ENCODE measurements at places on chromosomes 2 and 18.

DNA sequence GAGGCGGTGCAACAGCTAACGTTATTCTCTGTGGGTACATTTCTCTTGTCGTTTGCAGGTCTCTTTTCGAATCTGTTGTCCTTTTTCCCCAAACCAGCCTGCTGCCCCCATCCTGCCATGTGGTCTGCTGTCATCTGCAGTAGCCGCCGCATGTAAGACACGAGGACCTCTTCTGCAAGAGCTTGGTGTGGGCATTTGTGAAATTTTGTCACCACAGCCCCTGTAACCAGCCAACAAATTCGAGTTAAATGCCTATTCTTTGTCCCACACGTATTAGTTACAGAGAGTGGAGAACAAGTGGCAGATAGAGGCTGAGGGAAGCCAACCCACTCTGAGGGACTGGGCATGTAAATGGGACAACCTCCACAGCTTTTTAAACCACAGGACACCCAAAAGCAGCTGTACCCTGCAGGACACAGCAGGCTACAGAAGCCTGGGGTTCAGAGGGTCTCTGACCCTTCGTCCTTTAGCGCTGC is 35.0 kb downstream of the ITGA6 start:
- DNase-seq = no peak

GRCh38 chr2:142778289-142778688 is 99.2 kb upstream of the KYNU start:
- no peak for DNase-seq

- no peak for DNase-seq
These were observed 382.2 kb downstream of the TGIF1 start for GRCh38 chr18:3832025-3832638.

- no peak for DNase-seq
These were observed 425.8 kb upstream of the SYT4 start for GRCh38 chr18:43703050-43703449.

DNA sequence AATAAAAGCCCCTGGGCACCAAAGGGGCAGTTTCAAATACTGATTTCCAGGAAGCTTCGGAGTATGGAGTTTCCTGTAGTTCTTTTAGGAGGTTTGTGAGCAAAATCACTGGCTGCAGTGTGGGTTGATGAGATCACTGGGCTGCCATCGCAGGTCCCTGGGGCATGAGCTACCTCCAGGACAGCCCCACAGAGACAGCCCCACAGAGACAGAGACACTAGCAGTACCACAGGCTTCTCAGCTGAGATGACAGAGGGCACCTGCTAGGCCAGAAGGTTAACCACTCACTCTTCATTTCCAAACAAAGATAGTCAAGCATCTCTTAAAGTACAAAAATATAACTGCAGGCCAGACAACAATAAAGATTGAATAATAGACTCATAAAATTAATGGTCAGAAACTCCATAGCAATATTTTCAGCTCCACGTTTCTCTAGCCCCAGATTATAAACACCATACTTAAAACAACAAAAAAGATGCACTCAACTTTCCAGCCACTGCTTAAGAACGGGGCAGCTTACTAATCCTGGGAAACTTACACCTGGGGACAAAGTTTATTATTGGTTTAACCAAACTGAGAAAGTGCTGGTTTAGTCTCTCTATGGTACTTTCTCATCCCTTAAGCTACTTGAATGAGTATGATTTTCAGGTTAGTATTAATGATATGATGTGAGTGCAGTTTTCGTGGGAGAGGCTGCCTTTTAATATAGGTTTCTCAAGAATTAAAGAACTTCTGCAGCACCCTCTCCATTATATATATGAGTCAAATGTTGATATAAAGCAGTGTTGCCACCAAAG is 11.6 kb downstream of the AFF3 start:
- no peak for DNase-seq

DNA sequence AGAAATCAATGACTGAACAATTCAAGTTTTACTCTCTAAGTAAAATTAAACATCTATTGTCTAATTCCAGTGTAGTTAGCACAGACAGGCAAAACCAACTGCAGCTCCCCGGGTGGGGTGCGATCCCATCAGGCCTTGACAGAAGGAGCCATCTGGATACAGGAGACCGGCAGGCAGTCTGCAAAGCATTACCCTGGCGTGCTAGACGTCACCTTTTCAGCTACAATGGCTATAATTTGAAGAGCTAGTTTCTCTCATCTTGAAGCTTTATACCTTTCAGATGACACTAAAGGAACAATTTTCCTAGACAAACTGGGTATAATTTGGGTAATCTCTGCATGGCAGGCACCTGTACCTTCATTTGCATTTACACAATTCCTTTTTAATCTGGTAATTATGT is 761.5 kb upstream of the SOX11 start:
- no peak for DNase-seq

DNA sequence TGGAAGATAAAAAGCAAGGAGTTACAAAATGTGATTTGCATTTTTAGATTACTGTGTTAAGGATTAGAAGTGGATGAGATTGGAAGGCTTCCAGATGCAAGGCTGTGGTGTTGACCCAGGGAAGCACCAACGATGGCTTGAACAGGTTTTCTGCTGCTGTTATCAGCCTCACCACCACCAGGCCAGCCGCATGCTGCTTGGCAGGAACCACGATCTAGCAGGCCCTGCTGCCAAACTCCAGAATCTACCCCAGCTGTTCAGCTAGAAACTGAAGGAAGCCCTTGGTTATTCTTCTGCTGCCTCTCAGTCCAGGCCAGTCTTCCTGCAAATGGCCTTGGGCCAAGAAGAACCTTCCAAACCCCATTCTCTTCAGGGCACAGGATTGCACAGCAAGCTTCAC is 133.9 kb downstream of the MTCL1 start:
- DNase-seq = no peak

DNA sequence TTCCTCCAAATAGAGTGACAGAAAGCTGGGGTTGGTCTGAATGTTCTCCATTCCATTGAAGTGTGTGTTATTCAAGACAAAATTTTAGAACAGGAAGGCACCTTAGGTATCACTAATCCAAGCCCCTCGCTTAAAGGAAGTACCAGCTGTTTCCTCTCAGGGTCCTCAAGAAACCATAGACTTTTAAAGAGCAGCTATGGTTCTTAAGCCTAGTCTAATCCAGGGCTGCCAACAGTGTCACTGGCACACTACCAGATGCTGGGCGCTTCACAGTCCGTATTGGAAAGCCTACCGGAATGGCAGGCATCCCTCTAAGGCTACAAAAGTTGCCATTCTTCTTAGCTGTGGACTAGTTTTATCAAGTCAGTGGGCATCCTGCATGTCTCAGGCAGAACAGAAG is 1.9 kb downstream of the NEMP2 start:
- DNase-seq = no peak

GRCh38 chr2:219292616-219293015 is 13.4 kb downstream of the DNAJB2 start:
- no peak for DNase-seq

- no peak for DNase-seq
These were observed 13.8 kb downstream of the METTL4 start for GRCh38 chr18:2557536-2557935.

- no peak for DNase-seq
These were observed 87.6 kb upstream of the ODC1 start for GRCh38 chr2:10535703-10536102.

GRCh38 chr2:10363861-10364610 is 61.3 kb downstream of the HPCAL1 start:
- no peak for DNase-seq

- DNase-seq = no peak
These were observed 6.7 kb upstream of the DLX2 start for GRCh38 chr2:172109256-172109987.

GRCh38 chr2:96271995-96272394 is 6.0 kb downstream of the CIAO1 start:
- DNase-seq = no peak

- DNase-seq = no peak
These were observed 297.3 kb upstream of the MMADHC start for GRCh38 chr2:149884871-149885270.

- DNase-seq = no peak
These were observed 22.9 kb upstream of the TMEM87B start for GRCh38 chr2:112032224-112032586.

- DNase-seq = no peak
These were observed 58.3 kb upstream of the ARL4C start for GRCh38 chr2:234555161-234555560.

DNA sequence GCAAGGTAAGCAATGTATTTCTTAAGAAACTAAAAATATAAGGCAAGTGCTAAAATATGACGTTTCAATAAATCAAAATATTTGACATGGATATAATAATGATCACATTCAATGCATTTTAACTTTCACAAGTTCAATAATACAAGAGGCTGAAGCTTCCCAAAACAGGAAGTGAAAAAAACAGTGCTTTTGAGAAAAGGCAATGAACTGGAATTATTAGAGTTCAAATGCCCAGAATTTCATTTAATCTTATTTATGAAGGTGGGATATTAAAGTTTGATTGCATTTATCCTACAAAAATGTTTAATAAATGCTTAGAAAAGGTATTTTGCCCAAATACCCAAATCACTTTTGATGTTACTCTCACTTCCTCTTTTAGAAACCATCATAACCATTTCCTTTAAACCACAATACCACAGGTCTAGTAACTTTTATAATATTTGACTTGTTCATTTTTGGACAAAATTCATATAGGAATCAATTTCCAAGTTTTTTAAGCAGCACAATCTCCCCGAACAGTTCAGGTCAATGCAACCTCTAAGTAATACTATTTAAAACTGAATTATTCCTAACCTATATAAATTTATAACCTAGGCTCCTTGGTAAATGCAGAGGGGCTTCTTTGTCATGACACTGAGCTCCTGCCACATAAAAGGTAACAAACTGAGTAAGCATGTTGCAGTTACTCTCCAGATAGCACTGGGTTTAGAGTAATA is 2.1 kb downstream of the NCKAP1 start:
- DNase-seq = no peak

- DNase-seq = no peak
These were observed 55.8 kb downstream of the EIPR1 start for GRCh38 chr2:3321825-3322224.

DNA sequence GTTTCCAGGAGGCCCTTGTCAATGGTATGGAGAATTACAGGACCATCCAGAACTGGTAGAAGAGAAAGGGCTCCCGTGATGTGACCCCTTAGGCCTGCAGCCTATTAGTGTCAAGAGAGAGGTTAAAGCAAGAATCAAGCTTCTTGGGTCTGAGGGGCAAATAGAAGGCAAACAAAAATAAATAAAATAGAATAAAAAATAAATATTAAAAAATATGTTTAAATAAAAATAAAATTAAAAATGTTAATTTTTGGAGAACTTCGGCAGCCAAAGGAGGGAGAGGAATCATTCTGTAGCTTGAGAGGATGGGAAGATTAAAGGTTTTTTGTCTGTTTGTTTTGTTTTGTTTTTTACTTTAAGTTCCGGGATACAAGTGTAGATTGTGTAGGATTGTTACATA is 15.2 kb upstream of the TMEM178A start:
- DNase-seq = no peak

DNA sequence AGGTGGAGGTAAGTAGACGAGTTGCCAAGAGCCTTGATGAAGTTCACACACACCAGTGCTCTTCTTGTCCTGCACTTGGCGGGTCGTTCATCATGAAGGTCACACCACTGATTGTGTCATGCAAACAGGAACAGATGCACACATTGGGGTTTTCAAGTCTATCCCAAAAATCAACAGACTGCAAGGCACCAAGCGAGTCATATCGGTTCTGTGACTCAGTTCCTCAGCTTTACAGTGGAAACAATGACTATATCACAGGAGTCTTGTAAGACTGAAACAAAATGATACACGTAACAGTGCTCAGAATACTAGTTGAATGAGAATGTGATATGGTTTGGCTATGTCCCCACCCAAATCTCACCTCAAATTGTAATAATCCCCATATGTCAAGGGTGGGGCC is 526.9 kb upstream of the ID2 start:
- no peak for DNase-seq

GRCh38 chr18:46260879-46261143 is 156.6 kb downstream of the HAUS1 start:
- no peak for DNase-seq

DNA sequence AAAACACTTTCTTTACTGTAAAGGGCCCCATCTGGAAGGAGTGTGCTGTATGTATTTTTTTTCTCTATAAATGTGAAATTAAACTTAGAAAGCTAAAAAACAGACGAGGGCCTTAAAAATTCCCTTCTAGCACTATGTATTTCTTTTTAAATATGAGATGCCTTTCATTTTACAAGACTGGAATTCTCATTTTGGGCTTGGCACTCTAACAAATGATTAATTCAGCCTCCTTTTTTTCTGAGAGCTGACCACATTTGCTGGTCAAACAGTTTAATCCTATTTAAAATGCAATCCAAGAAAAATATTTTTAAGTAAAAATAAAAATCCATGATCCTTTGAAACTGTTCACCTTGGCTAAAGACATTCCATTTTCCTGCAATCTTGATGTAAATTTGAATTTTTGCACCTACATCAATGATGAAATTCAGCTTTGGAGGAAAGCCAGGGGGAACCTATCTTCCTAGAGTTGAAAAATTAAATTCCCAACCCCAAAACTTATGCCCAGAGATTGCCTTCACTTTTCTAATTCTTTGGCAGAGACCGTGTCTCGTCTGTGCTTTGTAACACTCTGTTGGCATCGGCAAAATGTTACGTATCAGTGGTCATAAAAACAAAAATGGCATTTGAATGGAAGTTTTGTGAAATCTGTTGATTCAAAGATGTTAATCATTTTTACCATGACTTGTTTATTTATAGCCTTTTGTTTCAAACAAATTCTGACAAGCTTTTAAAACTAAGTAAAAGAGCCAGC is 284.5 kb downstream of the ZNF521 start:
- DNase-seq = no peak

DNA sequence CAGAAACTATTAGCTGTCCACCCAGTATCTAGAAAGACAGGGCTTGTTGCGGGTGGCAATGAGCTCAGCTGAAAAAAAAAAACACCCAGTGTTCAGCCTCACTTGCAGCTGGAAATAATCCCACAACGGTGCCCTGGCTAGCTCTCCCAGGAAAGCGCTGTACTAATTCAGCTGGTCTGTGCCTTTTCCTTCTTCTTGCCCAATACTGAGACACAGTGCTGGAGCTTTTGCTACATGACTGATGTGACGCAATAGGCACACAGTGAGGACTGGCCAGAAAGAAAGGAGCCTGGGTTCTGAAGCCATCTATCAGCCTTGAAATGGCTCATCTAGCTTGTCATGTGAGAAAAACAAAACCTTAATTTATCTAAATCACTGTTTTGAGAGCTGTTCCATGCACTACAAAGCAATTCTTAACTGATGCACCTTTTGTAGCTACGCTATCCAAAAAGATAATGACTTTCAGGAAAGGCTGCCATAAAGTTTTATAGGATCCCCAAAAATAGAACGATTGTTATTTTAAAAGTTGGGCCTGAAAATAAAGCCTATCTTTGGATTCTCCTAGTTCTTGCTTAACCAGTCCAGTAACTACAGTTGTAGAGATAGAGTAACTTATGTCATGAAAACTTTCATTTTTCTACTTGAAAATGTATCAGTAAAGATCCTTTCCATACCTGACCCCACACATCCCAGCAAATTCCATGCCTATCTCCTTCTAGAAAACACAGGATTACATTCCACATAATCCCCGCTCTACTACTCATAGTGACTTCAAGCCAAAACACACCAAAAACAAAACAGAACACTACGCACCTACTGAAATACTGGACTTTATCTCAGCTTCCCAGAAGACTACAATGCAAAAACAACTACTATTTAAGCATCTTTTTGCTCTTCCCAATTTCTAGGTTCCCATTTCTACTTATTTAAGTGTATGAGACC is 15.9 kb downstream of the KIDINS220 start:
- DNase-seq = no peak

GRCh38 chr2:136492901-136493300 is 272.4 kb upstream of the THSD7B start:
- no peak for DNase-seq

GRCh38 chr18:24983566-24984139 is 368.3 kb downstream of the ZNF521 start:
- no peak for DNase-seq

GRCh38 chr2:239751679-239752355 is 273.3 kb downstream of the NDUFA10 start:
- no peak for DNase-seq

Data from stimulated activated CD8-positive, alpha-beta memory T cell treated with anti-CD3 and anti-CD28 coated beads, Interleukin-4, amount 100 ng/mL, for 1 hour (primary cell).